ENCODE measurements at places on chromosomes 5 and 9.

- no peak for DNase-seq
These were observed 64.4 kb upstream of the TRIO start for GRCh38 chr5:14078716-14079115.

- DNase-seq, result no peak
These were observed 5.1 kb upstream of the PCDH1 start for GRCh38 chr5:141883184-141883891.

- no peak for DNase-seq
These were observed 11.7 kb downstream of the PRUNE2 start for GRCh38 chr9:76894198-76894597.

GRCh38 chr9:22790329-22790728 lies 343.7 kb downstream of the DMRTA1 start:
- DNase-seq, result no peak

DNA sequence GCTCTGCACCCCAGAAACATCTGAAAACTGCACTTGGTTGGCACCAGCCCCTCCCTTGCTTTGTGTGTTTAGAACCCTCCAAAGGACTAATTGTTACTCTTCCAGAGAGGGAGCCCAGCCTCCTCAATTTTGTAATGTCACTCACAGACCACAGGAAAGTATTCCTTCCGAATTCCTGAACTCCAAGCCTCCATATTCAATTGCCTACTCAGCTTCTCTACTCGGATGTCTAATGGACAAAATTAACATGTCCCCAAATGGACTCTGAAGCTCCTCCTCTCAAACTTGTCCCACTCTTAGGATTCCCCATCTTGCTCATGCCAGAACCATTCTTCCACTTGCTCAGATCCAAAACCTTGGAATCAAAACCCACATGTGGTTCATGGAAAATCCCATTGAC lies 3.9 kb upstream of the TMEM171 start:
- DNase-seq, result no peak

DNA sequence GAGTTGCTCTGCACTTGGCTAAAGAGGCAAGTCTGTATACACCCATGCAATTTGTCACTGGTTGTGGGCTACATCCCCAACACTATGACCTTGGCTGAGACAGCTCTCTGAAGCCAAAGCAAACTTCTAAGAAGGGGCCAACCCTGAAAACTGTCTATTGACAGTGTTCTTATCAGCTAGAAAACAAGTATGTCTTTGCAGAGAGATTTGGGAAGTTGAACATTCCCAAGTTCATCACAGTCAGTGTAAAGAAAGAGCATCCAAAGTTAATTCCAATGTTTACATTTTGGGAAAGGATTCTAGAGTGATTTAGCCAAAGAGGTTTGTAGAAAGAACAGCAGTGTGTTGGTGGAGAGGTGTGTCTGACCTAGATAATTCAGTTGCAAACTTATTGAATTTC lies 711.1 kb upstream of the CHD1 start:
- DNase-seq, result no peak

All from SW 1271 (cell line).